H54 (cell line): ENCODE measurements at places on chromosomes 6 and 20.

- DNase-seq: no peak
Observed at GRCh38 chr20:57412347-57413029, 21.3 kb downstream of the RBM38 start.

DNA sequence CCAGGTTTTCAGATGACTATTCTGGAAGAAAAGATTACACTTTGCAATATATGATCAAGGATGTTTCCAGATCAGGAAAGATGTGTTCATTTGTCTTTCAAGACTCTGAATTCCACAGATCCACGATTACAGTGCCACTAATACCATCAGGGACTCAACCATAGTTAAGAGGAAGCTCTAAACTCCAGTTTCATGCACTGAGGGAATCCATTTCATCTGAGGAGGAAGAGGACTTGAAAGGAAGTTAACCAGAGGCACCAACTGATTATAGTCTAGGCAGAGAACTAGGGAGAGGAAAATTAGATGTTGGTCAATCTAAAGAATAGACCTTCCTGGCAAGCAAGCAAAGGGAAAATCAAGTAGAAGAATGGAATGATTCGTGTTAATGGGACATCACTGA, 218.3 kb upstream of the PRDM1 start:
- DNase-seq: no peak

GRCh38 chr6:22133357-22133756, 163.5 kb downstream of the PRL start:
- DNase-seq: no peak

- no peak for DNase-seq
Observed at GRCh38 chr20:35595456-35595855, 20.2 kb upstream of the SPAG4 start.

DNA sequence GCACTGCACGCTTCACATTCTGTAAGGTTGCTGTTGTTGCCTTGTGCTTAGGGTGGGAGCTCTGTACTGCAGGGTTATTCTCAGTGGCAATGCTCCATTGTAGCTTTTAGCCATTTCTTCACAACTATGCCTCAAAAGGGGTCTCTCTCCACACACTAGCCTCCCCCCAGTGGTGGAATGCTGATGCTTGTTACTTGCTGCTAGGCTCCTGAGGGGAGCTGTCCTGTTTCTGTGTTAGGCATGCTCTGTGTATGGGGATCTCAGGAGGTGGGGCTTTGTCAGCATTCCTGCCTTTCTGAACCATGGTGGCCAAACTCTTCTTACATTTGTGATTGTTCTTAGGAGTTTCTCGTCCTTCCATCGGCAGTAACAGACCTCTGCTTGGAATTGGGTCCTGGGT, 18.8 kb downstream of the TMEM170B start:
- DNase-seq: no peak

DNA sequence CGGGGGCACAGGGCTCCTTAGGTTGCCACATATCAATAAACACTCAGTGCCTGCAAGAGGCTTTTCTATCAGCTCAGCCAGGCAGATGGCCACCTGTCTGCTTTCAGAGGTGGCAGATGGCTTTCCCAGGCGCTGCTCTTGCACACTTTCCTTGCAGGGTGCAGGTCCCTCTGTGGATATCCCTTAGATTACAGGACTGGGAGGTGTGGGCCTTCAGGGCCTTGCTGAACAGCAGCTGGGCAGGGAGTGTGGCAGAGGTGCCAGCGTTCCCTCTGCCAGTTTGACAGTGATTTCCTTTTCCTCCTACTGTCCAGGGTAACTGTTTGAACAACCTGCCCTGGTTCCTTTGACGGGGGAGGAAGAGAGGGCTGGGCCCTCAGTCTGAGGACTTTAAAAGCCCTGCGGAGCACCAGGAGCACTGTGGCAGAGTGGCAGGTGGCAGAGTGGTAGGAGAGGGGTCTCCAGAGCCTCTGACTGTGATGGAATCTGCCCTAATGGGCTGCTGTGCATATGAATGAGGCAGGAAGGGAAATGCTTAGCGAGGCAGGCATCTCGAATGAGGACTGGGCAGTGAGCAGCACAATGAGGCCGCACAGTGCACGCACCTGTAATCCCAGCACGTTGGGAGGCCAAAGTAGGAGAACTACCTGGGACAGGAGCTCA, 34.2 kb downstream of the ABHD12 start:
- DNase-seq: no peak
